ENCODE measurements at places on chromosomes 11 and 22.

DNA sequence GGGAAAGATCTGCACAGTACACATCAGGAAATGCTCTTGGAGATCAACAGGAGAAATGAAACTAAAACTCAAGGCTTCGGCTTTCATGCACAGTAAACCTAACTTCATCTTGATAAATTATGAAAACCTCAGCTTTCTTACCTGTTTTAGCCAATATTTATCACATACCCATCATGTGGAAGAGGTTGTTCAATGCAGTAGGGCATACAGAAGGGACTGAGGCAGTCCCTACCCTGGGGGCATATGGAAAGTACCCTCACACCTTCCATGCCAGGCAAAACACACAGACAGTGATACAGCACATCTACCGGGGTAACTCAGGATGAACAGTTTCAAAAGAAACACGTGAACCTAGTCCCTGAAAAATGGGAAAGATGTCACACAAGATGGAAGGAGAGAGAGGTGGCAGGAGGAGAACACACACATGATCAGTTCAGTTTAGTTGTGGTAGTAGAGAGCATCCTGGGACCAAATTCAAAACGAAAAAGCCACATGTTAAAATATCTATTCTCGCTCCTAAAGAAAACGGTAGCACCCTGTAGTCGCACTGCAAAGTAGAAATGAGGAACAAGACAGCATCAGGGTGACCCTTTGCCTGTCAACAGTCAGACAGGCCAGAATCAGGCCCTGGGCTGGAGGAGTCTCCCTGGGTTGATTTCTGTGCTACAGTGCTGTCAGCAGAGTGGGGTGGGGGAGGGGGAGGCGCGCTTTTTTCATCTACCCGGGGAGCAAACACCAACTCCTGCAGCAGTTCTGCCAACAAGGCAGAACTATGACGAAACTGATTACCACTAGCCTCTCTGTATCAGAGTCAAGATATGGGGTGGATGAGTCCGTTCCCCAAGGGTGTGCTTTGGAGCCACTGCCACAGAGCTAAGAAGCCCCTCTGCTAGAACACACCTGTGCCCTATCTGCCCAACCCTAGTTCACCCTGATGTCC lies 1.3 kb downstream of the HIRA start:
- peak; percentile 39 for DNase-seq

DNA sequence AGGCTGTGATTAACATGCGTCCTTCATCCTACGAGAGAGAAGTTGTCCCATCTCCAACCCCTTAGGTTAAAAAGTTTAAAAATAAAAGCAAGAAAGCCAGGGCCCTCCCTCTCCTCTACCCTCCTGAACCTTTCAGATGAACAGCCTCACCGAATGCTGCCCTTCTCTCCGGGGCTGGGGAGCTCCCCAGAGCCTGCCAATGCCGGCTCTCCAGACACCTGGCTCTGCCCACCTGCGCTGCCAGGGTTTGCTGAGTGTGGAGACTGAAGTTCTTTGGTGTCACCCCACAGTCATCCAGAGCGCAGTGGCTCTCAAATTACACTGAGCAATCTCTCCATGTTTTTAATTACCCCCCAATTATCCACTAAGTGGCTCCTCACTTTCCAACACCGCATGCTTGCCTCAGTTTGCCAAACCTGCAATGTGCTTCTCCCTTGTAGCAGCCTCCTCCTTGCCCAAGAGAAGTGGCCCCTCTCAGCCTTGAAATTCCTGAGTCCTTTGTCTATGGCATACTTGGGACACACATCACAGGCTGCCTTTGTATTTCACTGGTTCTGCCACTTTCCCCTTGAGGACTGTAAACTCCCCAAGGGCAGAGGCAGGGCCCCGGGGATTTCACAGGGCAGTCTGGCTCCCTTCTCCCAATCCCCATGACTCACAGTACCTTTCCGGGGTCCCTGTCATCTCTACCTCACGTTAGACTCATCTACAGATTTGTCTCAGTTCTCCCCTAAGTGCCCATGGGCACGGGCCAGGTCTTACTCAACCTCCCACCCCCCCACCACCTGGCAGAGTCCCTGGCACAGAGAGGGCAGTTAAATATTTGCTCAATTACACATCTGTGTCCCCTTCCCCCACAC lies 2.0 kb downstream of the MYH9 start:
- DNase-seq, result peak; percentile 69

DNA sequence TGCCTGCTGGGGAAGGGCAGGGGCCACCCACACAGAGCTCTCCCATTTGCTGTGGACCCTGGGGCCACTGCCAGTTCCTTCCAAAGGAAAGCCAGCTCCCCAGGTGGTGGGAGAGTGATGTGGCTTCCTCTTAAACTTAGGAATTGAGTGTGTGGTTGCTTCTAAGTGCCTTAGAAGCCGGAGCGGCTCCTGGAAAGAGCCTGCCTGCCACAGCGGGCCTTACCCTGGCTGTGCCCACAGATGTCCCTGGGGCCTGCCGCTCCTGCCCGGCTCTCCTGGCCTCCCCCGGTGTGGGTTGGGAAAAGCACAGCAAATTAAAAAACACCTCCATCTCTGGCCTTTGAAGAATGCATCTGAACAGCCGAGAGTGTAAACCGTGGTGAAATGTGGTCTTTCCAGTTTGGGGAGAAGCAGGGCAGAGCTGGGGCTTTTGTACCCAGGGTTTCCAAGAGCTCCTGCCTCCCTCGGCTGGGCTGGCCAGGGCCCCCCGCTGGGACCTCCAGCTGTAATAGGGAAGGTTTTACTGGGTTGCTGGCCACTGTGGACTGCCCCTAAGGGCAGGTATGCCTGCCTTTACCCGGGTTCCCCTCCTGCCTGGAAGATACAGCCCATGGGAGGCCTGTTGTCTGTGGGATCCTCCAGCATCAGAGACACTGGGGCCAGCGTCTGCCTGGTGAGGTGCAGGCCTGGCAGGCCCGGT lies 30.2 kb downstream of the LRP5 start:
- DNase-seq, result no peak

GRCh38 chr11:79510960-79511359 lies 70.1 kb upstream of the TENM4 start:
- DNase-seq, result no peak

DNA sequence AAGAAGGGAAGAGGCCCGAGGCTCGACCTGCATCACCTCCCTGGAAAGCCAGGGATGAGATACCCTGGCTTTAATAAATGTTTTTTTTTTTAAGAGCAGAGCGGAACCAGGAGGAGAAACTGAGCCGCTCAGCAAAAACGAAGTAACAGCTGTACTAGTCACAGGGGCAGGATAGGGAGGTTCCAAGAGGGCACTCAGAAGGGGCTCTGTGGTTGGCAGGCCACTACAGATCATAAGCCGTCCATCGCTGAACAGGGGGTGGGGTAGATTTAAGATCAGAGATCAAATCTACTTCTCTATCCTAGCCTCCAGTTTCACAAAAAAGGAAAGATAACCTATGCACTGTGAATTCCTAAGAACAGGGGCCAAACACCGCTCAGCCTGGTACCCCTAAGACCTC lies 625 bp downstream of the EIF3D start:
- DNase-seq, result no peak
